EH (cell line): ENCODE measurements at places on chromosomes 16 and 17.

- no peak for DNase-seq
Measured at GRCh38 chr16:59214455-59214854, 480.3 kb upstream of the GOT2 start.

DNA sequence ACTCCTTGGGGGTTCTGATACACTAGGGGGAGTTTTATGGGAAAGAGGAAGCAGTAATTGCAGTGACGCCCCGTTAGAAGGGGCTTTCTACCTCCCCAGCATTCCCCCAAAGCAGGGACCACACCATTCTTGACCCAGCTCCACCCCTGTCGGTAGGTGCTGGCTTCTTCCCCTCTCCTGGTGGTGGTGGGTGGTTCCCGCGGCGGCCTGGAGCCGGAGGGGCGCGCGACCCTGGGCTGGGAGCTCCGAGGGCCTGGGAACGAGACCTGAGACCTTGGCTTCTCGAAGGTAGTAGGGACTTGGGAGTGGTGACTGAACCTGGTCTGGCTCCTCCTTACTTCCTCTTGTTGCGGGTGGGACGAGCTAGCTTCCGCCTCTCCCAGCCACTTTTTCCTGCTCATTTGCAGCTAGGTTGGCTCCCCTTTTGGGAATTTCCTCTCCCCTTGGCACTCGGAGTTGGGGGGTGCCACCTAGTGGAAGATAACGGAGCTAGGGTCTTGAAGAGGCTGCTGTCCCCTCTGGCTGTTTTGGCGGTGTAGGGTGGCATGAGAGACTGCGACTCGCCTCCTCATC lies 438 bp downstream of the GRN start:
- peak; percentile 69 for DNase-seq

- DNase-seq, result peak; percentile 96
Measured at GRCh38 chr16:84643180-84643583, 5.1 kb upstream of the KLHL36 start.

DNA sequence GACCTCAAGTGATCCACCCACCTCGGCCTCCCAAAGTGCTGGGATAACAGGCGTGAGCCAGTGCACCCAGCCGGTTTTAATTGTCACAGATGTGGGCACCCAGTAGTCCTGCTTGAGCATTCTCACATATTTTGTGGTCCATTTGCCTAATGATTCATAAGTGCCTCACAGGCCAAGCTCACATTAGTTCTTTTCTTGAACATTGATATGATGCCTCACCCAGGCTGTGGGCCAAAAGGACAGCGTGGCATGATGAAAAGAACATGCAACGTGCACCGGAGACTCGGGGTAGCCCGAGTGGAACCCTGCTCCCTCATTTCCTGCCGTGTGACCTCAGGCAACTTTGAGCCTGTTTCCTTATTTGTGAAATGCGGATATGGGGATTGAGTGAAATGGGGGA lies 181.9 kb downstream of the SNX29 start:
- DNase-seq, result peak; percentile 98

- DNase-seq, result no peak
Measured at GRCh38 chr17:28810437-28810836, 32.2 kb downstream of the FAM222B start.
